GM19239 (cell line): ENCODE measurements at places on chromosomes 4 and X.

DNA sequence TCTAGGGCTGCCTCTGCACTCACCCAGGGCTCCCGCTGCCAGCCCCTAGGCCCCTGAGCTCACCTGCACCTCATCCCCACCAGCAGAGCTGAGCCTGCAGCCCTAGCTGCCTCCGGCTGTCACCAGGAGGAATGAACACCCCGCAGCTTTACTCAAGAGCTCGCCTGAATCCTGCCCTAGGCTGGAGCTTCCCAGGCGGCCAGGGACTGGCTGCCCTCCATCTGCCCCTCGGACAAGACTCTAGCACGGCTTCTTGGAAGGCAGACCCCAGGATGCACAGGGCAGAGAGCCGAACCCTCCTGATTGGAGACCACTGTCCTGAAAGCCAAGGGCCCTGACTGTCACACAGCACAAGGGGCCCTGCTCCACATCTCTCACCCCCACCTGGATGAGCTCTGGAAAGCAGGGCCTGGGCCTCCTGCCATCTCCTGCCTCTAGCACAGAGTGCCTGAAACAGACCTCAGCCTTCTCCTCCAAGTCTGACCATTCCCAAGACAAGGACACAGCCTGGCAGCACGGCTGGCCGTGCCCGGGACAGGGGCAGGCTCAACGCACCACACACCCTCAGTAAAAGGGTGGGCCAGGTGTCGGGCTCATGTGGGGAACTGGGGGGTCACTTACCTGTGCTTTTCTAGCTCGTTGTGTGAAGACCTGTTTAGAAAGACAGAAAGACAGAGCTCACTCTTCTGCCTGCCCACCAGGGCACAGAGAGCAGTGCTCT is 4.4 kb downstream of the MXD4 start:
- DNase-seq: no peak

- peak; percentile 44 for DNase-seq
These were observed 172.2 kb upstream of the CXCL13 start for GRCh38 chr4:77433418-77433733.

GRCh38 chr4:99088481-99089365 is at the start of gene ADH5:
Gene ADH5, minus strand, starts transcription at chr4:99088788. Its CDS starts 88 bp downstream, at chr4:99088700.
- DNase-seq: peak; percentile 71

GRCh38 chr4:1959104-1959384 is 49.7 kb downstream of the NELFA start:
- DNase-seq: no peak

- no peak for DNase-seq
These were observed 7.4 kb downstream of the SNCA start for GRCh38 chr4:89829470-89830138.

DNA sequence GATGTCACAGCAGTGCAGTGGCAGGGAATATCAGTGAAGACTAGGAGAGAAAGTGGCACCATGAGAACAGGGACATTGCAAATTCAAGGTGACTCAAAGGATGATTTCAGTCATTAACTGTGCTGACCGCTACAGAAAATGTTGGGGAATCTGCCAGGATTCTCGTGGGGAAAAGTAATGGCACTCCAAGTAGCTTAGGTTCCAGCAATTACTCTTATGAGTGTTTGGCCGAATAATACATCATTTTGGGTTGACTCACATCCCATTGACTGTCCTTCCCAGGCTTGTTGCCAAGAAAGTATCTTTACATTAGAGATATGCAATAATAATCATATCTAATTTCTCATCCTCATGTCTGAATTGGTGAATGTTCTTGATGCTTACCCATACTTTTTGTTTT is 1411.1 kb upstream of the PCDH7 start:
- no peak for DNase-seq

GRCh38 chr4:3371033-3372001 is 70.5 kb upstream of the HGFAC start:
- no peak for DNase-seq

- no peak for DNase-seq
These were observed 924.0 kb upstream of the INTU start for GRCh38 chr4:126708716-126709115.

DNA sequence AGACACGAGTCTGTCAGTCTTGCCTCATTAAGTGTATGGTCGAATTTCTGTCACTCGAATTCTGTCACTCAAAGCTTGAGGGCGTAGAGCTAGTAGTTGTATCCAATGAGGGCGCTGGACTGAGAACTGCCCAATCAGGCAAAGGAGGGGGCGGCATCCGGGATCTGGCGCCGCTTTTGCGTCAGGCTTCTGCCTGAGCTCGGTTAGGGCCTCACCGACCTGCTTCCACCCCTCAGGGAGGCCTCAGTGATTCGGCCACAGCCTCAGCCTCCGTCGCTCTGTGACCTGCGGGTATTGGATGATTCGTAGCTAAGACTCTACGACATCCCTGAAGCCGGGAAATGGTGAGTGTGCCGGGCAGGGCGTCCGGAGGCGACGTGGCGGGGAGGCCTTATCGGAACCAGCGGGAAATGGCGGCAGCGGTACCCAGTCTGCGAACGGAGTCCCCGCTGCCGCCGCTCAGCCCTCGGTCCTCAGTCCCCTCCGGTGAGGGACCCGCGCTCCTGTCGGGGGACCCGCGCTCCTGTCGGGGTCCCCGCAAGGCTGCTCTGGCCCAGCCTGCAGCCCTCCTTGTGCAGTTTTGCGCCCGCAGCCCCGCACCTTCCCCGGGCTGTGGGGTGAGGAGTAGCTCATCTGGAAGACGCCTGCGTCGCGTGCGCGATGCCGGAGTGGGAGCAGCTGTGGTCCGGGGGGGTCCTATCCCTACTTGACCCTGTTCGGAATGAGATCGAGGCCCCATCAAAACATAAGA is 88.3 kb downstream of the ZNF718 start:
- no peak for DNase-seq

DNA sequence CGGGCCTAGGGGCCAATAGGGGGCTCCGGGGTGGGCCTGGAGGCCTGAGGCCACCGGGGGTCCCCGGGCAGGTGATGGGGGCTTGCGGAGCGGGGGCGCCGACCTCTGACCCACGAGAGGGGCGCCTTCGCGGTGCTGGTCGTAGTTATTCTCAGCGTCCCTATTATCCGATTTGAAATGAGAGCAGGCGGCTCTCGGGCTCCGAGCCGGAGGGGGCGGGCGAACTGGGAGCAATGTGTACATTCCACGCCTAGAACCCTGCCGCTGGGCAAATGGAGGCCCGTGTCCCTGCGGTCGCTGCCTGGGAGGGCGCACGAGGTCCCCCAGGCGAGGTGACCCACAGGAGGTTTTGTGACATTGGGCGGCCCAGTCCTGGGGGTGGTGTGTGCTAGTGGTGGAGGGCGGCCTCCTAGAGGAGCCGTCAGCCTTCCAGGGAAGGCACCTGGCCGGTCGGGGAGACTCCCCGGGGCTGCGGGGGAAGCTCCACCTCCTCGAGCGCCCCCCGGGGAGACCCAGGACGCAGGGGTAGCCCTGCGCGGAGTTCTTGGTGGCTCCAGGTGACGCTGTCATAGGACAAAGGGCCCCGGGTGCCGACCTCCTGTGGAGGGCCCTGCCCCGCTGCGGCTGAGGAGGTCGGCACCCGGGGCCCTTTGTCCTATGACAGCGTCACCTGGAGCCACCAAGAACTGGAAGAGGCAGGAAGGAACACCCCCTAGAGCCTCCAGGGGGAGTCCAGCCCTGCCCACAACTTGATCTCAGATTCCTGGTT is 102.6 kb upstream of the PRKX start:
- no peak for DNase-seq

DNA sequence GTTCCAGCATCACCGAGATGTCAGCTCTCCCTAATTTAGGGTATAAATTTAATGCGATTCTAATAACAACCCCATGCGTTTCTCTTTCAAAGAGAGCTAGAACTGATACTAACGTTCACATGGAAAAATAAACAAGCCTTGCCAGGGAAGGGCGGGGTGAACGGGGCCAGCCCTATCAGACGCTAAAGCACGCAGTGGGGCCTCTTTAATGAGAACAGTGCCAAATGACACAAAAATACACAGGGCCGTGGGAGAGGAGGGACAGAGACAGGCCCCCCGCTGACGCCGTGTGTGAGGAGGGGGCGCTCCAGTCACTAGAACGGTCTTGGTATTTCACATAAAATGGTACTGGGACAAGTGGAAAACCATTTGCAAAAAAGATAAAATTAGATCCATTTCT is 21.3 kb upstream of the ADRA2C start:
- no peak for DNase-seq

DNA sequence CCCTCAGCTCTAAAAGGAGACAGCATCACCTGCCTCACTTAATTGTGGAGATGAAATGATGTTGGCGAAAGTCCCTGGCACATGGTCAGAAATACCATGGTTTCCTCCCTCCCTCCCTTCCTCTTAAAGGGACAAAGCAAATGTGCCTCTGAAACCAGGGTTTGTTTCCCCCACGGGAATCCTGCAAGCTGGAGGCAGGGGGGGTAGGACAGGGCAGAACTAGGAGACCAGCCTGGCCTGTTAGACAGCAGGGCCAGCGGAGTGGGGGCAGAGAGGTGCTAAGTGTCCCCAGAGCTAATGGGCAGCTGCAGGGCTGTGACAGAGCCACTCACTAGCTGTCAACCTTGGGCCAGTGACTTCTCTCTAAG is 5.7 kb downstream of the RTL5 start:
- no peak for DNase-seq

- no peak for DNase-seq
These were observed 58.5 kb downstream of the ANTXR2 start for GRCh38 chr4:80014531-80014930.

DNA sequence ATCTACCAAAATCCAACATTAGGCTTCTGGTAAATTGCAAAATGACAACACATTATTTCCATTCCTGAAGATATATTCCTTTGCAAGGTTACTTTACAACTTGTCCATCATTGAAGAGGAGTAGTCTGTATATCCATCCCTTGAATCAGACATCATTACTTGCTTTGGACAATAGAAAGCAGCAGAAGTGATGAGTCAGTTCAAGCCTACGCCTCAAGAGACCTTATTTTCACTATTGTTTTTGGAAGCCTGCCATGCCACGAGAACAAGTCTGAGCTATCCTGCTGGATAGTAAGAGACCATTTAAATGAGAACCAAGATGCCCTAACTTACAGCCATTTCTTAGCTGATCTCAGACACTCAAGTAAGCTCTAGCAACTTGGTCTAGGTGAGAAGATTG is 246.0 kb upstream of the HHIP start:
- DNase-seq: no peak

DNA sequence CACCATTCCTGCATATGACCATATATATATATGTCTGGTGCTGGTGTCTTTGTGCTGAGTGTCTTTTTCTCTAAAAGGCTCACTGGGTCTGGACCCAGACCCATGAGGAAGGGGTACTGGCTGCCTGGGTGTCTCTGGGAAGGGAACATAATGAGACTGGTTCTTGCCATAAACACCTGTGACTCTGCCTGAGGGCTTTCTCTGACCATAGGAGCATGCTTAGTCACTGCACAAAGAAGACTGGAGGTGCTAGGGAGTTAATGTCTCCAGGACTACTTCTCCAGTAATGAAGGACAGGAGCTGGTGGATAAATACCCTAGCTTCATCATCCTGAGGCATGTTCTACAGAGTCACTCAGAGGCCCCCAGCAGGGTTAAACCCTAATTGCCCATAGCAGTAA is 47.1 kb upstream of the CASK start:
- no peak for DNase-seq

GRCh38 chrX:18620349-18620748 is 51.6 kb downstream of the RS1 start:
- DNase-seq: no peak

GRCh38 chr4:99947190-99947578 is 766 bp upstream of the DNAJB14 start:
- DNase-seq: no peak

DNA sequence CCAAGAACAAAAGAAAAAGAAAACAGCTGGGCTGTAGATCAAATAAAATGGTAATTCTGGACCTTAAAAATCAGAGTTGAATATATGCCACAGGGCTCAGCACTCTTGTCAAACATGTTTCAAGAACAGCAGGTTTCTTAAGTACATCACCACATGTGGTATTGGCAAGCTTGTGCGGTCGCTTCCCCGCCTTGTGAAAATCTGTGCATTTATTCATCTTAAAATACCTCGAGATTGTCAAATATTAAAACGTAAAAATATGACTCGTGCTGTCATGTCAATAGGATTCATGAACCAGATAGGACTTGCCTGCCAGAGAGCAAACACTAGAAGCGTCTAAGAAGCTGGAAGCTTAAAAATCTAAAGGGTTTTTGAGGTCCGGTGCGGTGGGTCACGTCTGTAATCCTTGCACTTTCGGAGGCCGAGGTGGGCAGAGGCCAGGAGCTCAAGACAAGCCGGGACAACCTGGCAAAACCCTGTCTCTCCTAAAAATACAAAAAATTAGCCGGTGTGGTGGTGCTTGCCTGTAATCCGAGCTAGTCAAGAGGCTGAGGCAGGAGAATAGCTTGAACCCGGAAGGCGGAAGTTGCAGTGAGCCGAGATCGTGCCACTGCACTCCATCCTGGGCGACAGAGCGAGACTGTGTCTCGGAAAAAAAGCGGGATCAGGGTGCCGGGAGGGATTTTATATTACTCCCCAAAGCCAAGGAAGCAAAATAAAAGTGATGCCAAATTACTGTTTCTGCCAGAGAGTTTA is 40.2 kb upstream of the TMEM154 start:
- DNase-seq: no peak
